ENCODE measurements at places on chromosomes 12 and 14.

DNA sequence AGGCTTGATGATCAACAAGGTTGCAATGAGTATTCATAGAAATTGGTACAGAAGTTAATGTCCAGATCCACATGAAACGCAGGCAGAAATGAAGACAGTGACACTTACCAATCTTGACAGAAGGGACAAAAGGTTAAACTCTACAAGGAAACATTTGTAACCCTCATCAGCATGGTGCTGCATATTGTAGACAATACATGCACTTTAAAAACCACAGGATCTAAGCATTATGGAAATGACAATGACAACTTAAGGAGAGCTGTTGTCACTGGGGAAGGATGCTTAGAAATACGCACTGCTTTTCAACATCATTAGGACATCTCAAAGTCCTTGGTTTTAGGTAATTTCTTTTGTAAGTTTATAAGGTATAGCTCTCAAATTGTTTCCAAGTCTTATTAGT, 130.6 kb downstream of the ATP23 start:
- DNase-seq = no peak

DNA sequence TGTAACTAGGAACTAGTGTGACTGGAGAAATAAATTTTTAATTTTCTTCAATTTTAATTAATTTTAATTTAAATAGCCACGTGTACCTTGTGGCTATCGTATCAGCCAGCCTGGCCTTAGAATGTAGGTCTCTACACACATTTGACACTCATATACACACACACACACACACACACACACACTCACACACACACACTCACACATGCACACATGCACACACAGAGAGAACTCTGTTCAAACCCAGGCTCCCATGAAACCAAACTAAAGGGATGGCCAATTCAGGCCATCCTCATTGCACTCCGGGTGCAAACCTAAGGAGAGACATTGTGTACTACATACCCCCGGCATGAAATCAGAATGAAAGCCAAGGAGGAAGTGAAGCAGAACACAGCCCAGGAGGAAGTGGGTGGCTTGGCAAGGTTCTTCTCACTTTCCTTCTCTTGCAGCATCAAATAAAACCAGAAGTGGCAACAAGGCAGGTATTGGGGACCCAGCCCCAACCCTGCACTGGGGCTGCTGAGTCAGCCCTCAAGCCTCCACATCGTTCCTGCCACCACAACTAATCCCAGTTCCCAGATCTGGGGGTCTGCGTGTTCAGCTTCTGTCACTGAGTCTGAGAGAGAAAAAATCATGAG, 26.2 kb upstream of the CHPT1 start:
- no peak for DNase-seq

DNA sequence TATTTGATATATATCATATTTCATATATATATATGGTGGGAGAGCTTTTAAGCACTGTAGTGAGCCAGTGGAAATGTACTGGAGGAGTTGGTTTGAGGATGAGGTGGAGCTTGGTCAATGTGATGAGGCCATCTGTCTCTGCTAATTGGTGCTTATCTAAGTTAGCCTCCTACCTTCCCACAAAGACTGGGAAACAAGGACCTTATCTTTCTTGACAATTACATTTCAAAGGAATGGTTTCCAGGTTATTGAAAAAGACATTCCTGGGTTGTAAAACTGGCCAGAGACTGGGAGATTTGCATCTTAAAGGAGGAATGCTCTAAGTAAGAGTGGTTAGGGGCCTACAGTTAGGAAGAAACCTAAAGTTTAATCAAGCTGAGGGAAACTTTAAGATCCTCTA, 212.8 kb upstream of the SYT1 start:
- DNase-seq = no peak

GRCh38 chr12:124774054-124774461, 89.6 kb downstream of the SCARB1 start:
- no peak for DNase-seq

DNA sequence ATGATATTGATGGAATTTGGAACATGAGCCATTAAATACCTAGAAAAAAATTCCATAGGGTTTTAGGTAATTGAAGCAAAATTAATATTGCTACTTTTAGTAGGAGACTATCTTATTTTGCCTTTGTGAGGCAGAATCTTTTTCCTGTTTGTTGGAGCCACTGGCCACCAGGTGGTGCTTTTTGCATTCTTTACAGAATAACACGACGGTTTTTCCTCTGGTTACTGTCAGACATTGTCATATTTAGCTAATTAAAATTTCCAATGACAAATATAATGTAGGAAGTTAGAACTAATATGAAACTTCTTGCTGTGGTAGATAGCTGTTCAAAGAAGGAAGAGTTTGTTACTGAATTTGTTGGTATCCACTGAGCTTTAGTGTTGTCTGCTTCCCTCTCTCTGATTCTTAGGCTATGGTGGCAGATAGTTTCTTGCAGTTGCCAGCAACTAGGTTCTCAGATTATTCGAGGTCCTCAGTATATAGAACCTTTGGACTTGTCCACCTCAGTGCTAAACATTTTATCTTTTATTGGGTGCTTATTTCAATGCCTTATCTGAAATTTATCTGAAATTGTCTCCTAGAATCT, 25.7 kb downstream of the RAB21 start:
- no peak for DNase-seq

GRCh38 chr12:53200458-53201176, 6.4 kb downstream of the ITGB7 start:
- DNase-seq = no peak

DNA sequence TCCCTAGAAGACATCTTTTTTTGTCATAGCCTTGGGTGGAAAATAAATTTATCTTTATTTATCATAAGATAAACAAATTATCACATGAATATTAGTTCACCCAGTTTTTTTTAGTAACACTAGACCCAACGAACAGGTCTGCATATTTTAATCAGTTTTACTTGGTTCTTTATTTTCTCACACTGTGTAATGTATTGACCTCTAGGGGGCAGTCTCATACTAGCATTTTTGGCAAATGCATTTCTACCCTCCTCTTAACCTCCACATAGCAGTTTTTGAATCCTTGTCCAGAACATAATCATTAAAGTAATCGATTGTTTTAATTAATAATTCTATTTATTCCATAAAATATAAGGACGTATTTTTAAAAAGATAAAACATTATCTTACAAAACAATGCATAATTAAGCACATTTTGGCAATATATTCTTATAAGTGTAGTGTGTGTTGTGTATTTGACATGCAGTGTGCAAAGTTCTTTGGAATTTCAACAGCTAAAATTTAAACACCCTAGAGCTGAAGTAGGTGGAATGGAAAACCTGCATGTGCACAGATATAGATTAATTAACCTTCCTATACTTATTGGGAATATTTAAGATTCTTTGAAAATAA, 31.6 kb upstream of the PTPRQ start:
- peak; percentile 17 for DNase-seq

DNA sequence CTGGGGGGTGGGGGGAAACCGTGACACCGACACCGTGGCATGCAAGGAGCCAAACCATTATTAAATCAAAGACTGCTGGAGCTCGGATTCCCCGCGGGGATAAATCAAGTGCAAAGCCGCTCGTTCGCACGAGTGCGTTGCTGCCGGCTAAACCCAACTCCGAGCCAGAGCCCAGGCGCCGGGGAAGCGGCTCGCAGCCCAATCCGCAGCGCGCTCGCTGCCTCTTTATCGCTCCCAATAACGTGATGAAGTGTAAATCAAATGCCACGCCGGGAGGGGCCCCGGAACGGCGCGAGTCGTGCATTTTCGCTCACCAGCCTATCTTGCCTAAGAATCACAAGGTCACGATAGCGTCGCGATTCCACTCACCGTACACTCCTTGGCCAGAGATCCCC, 1.3 kb downstream of the MDGA2 start:
- DNase-seq = no peak

- no peak for DNase-seq
These were observed 55.9 kb downstream of the DYNC1H1 start for GRCh38 chr14:102020058-102020971.

- no peak for DNase-seq
These were observed 39.6 kb downstream of the CCDC85C start for GRCh38 chr14:99564256-99564925.

DNA sequence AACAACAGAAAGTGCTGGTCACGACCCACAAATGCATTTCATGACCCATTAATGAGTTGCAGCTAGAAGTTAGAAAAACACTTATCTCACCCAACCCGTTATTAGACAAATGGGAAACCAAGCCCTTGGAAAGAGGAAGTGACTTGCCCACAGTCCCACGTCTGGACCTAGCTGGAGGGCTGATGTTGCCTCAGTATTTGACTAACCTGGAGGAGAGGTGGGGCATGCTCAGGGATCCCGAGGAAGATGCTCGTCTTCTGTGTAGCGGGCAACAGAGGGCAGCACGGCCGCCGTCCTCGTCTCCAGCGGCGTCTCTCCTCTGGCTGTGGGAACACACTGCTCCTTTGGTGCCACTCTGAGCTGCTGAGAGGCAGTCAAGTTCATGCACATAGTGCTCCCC, 12.7 kb downstream of the CCND2 start:
- DNase-seq = no peak

DNA sequence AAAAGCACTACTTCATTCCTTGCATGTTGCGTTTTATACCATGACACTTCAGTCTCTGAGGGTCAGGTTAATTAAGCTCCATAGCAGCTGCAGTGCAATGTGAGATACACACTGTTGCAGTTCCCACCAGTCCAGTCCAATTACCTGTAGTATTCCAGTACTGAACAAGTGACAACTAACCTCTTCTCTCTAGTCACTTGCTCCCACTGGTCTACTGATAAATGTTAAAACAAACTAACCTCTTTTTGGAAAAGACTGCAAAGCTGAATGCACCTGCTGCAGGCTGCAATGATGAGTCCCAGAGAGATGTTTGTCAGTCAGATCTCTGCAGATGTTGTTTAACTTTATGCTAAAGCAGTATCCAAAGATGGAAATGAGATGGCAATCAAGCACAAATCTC, 7.9 kb downstream of the NOVA1 start:
- no peak for DNase-seq

DNA sequence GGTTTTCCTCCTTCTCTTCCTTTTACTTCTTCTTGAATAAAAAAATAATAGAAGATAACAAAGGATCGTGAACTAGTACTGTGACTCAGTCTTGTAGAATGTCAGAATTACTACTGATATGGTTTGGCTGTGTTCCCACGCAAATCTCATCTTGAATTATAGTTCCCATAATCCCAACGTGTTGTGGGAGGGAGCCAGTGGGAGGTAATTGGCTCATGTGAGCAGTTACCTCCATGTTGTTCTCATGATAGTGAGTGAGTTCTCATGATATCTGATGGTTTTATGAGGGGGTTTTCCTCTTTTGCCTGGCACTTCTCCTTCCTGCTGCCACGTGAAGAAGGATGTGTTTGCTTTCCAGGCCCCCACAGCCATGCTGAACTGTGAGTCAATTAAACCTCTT, 549.6 kb downstream of the DIO2 start:
- DNase-seq = no peak

GRCh38 chr12:119589634-119590033, 3.9 kb upstream of the TMEM233 start:
- no peak for DNase-seq

- no peak for DNase-seq
These were observed 197.5 kb downstream of the TSPAN9 start for GRCh38 chr12:3274664-3275063.

All from T-helper 1 cell (primary cell).